ENCODE measurements at places on chromosomes 3 and 15.

- no peak for DNase-seq
These were observed 41.4 kb downstream of the PGPEP1L start for GRCh38 chr15:98966091-98966787.

DNA sequence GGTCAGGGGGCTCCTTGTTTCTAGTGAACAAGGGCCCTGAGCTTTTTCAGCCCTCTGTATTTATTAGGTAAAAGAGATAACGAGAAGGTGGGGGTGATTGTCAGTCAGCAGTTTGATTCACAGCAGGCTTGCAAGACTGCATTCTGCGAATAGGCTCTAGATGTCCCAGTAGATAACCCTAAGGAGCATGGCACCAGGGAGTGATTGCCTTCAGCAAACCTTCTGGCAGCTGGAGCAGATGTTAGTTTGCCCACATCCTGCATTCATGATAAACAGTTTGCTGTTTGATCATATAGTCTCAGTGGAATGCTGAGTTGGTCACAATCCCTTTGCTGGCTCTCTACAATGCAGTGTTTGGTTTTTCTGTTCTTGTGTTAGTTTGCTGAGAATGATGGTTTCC is 161.3 kb upstream of the GADL1 start:
- DNase-seq = no peak

DNA sequence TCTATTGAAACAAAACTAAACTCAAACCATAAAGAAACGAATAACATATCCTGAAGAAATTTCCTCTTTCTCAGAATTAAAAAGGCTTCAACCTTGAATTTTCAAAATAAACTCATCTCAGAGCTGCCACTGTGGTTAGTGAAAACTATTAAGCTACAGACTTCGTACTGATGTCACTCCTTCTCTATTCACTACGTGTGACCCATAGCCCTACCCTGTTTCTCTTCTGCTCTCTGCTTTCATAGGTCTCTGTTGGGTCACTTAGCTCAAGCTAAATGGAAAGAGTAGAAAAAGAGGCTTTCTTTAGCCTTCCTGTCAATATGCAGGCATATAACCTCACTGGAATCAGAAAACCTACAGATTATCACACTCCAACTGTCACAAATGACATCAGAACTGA is 126.6 kb upstream of the MME start:
- no peak for DNase-seq

DNA sequence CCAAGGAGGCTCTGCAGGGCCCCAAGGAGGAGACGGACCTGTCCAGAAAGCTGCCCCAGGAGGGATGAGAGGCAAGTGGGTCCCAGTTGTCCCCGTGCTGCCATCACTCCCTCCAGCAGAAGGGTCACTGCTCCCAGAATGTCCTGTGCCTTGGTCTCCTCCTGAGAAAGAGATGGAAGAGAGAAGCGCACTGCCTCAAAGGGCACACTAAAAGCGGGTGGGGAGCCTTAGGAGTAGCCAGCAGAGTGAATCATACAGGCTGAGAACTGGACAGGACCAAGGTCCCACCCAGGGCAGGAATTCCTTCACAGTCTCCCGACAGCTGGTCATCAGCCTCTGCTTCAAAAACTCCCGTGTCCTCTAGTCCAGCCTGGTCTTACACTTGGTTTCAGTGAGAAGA is 4.6 kb downstream of the THPO start:
- no peak for DNase-seq

DNA sequence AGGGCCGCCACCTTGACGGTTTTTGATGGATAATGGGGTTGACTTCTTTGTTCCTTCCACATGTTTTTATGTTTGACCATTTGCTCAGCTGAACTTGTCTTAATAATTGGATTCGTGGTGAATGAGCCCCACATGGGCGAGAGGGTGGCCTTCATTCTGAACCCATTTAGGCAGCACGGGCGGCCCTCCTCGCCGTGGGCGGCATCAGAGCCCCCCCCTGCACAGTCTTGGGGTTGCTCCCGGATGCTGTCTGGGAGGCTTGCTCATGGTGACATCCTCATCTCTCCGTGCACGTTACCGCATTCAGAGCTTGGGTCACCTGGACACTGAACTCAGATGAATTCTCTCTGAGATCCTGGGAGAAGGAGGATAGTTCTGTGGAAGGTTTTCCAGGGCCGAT is 172.3 kb upstream of the OSBPL11 start:
- no peak for DNase-seq

DNA sequence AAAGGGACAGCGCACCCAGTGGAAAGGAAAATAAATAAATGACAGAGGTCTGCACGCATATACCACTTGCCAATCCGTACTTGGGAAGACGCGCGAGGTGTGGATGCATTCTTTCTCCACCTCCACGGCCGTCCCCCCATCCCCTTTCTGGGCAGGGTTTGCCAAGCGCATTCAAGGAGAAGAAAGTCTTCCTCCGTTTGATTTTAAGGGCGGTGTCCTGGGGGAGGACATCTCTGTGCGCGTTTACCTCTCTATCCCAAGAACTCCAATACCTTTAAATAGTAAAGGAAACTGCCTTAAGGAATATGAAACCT is 576 bp upstream of the MB21D2 start:
- no peak for DNase-seq

DNA sequence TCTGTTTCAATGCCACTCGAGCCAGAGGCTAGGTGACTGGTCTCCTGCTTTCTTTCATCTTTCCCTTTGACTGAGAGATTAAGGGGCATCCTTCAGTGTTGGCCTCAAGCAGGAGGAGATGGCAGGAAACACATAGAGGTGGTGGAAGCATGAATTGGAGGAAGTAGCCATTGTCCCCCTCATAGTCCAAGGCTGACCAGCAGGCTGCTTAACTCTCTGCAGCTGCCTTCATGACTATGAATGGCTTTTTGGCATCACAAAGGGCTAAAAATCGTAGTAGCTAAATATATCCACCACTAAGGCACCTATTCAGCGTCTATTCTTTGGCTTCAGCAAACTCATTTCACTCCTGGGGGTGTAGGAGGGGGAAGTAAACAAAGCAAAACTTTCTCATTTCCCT is 7.0 kb upstream of the FRMD4B start:
- no peak for DNase-seq

GRCh38 chr3:39178553-39178952 is 13.8 kb downstream of the XIRP1 start:
- no peak for DNase-seq

- DNase-seq = no peak
These were observed 15.0 kb upstream of the ZBED2 start for GRCh38 chr3:111610189-111610588.

DNA sequence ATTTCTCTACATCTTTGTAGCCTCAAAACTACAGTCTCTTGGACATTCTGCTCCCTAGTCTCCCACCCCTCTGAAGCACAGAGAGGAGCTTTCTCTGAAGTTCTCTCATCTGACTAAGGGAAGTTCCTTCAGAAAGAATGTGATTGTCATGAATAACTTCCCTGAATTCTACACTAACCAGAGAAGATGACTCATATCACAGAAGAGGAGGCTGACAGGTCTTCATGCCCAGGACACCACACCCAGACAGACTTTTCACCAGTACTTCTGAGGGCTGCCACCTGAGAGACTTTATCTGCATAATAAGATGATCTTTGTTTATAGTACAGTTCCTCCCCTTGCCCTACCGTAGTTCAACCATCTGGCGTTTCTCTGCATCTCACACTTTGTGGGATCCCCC is 52.8 kb downstream of the CDIN1 start:
- DNase-seq = no peak

DNA sequence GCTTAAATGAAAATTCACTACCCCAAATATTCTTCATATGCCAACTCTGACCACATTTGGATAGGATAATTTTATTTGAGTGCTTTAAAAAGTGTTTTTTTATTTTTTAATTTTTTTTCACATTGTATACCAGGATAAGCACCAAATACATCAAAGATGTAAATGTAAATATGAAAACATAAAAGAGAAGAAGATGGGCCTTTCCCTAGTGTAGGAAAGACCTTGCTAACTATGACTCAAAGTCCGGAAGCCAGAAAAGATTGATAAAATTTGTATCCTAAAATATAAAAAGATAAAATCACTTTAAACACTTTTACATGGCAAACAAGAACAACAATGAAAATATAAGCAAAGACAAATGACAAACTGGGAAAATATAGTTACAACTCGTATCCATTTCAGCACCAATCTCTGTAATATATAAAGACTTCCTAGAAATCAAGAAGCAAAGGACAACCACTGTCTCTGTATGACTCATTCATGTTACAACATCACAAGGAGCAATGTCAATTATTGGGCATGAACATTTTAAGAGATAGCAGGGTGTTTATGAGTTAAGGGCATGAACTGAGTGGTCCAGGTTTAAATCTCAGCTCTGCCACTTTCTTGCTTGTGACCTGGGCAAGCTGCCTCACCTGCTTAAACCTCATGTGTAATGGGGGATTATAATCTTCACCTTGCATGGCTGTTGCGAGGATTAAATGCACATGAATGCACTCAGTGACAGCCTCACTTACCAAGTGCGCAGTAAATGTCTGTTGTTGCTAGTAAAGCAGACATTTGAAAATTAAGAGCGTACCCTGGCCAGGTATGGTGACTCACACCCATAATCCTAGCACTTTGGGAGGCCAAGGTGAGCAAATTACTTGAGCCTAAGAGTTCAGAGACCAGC is 25.3 kb upstream of the ARHGEF3 start:
- DNase-seq = no peak

GRCh38 chr15:99440029-99440428 is 125.8 kb upstream of the MEF2A start:
- no peak for DNase-seq

DNA sequence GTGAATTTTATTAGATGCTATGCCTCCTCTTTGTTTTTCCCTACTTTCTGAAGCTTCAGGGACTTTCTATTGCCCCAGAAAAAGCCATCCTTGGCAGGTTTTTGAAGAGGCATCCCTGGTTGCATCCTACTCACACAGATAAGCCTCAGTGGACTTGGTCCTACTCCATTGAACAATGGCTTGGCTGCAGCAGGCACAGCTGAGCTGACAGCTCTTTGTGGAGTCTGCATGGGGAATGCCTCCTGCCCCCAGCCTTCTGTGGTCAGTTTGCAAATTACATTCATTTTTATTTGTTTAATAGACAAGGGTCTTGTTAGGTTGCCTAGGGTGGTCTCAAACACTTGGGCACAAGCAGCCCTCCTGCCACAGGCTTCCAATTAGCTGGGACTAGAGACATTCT is 69.7 kb downstream of the NPAP1 start:
- DNase-seq = no peak

DNA sequence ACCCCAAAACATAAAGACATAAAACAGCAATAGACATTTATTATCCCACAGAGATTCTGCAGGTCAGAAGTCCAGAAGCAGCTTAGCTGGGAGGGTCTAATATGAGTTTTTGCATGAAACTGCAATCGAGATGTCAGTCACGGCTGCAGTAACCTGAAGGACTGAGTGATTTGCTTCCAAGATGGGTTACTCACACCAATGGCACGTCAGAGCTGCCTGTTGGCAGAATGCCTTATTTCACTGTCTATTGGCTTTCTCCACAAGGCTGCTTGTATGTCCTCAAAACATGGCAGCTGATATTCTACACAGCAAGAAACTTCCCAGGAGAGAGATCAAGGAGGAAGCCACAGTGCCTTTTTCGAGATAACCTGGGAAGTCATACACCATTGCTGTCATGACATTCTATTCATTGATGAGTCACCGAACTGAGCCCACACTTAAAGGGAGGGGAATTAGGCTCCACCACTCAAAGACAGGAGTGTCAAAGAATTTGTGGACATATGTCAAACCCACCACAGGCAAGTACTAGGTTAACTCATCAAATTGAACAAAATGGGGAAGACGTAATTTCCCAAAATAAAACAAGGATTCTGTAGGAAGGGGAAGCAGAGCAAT is 122.2 kb downstream of the SYNPR start:
- no peak for DNase-seq

- DNase-seq = no peak
These were observed 620.3 kb upstream of the CCDC54 start for GRCh38 chr3:106756901-106757300.

DNA sequence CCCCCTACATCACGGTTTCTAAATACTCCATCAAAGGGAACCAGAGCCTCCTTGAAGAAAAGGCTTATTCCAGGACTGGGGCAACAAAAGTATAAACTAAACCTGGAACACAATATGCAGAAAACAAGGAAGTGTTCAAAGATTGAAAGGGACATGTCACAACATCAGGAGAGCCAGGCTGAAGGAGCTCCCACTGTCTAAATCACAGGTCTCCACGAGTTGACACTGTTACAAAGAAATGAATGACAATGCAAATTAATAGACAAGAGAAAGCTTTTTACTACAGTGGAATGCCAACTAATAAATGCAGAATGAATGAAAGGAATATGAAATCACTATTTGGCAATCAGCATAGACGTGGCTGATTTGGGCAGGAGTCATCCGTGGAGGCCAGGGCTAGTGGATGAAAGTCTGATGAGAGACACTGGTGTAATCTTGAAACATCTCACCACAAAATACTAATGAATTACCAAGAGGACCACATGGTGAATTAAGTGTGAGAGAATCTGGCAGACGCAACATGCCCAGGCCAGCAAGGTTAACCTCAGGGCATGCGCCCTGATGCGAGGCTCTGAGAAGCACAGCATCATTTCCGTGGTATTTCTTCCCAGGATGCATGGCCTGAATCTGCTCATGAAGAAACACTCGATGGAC is 123.8 kb upstream of the TJP1 start:
- DNase-seq = no peak

GRCh38 chr15:34783431-34783830 is 11.9 kb downstream of the ACTC1 start:
- DNase-seq = no peak

GRCh38 chr15:52652984-52653383 is 26.2 kb downstream of the ATOSA start:
- no peak for DNase-seq

DNA sequence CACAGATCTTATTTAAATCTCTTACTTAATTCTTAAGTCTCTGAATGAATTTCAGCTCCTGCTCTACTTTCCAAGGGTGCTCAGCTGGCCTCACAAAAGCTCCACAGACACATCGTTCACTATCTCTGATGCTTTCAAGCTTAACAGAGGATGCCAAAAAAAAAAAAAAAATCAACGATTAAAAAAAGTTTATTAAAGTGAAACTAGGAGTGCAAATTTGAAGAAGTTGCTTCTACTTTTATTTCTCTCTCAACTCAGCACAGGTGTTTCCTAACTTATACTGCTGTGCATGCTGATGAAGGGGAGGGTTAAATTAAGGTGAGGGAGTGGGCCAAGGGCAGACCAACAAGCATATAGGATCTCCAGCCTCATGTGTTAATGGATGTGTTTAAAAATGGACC is 157.2 kb downstream of the TIGIT start:
- DNase-seq = no peak

DNA sequence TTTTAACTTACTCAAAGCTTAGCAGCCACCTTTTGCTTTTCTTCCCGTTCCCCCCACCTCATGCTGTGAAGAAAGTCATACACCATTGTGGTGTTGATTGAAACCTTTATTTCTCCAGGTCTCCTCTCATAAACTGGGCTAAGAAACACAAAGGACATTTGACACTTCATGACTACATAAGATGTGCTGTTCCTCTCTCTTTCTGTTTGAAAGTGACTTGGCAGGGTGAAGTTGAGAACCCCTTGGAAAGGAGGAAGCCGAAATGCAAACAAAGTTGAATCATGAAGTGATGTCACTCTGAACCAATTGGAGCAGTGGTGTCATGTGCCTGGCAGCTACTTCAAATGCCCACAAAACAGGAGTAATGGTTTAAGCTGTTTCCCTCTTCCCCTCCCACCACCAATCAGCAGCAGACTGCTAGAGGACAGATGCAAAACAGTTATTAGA is 174.7 kb downstream of the IGF1R start:
- DNase-seq = no peak

- no peak for DNase-seq
These were observed 70.5 kb upstream of the FOXB1 start for GRCh38 chr15:59933607-59934006.

All from H1 (cell line).